ENCODE measurements at places on chromosomes 13 and 19.

- DNase-seq, result no peak
Measured at GRCh38 chr13:73069206-73069805, 10.5 kb downstream of the KLF5 start.

- DNase-seq, result no peak
Measured at GRCh38 chr19:46113726-46114125, 10.8 kb downstream of the IGFL3 start.

- no peak for DNase-seq
Measured at GRCh38 chr13:22938576-22938975, 242.2 kb upstream of the SGCG start.

GRCh38 chr13:49357694-49358093 lies 86.2 kb downstream of the CAB39L start:
- DNase-seq, result no peak

DNA sequence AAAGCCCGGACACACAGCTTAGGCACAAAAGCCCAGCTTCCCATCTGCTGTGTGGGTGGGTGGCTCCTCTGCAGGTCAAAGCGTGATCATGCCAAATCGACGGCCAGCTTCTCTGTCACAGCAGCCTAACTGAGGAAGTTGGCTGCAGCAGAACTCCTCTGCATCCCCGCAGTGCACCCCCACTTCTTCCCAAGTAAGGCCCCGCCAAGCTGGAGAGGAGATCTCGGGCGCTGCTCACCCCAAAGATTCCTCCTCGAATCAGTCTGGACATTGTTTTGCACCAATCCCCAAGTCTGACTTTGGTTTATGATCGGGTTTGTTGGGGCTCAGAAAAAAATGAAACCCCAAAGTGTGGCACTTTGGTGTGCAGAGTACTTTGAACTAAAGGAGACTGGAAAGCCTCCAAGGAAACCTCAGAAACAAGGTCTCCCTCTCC lies 19.7 kb upstream of the CPB2 start:
- no peak for DNase-seq

DNA sequence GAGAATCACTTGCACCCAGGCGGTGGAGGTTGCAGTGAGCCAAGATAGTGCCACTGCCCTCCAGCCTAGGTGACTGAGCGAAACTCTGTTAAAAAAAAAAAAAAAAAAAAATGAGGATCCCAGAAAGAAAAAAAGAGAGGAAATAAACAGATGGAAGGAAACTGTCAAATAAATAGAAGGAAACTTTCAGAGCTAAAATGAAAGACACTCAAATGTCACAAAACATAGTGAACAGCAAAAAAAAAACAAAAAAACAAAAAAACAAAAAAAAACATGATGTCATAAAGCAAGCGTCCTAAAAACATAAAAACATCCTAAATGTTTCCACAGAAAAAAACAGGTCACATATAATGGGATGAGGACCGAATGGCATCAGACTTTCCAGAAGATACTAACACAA lies 15.0 kb downstream of the MLLT1 start:
- no peak for DNase-seq

DNA sequence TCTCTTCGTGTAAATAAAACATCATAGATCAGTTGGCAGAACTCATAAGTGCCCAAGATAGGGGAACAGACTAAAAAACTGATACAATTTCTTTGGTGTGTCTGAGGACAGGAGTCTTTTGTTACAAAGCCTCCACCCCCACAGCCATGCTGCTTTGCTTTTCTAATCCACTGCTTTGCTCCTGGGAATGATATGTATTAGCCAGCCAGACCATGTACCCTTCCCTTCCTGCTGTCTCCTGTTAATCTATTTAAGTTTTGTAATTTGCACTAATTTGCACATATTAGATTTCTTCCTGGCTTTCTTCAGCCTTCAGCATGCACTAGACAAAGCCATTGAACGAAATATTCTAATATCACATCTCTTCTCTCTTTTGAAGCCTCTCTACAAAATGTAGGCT lies 130.5 kb downstream of the MAB21L1 start:
- no peak for DNase-seq

GRCh38 chr19:29212356-29212647 lies 649 bp downstream of the UQCRFS1 start:
- DNase-seq, result no peak

DNA sequence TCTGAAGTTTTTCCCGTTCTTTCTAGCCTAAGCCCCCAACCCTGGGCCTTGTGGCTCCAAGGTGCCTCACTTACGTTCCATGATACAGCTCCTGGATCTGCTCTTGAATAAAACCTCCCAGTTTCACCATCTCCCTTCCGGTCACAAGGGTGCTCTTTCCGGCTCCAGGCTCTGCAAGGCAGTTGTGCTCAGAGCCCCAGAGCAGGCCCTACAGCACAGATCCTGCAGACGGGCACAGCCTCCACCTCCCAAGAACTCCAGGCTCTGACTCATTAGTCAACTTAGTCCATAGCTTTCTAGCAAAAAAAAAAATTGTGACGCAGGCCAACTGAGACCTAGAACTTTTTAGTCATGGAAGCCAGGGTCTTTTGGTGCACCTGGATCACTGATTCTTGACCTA lies 33.9 kb upstream of the SLC7A10 start:
- no peak for DNase-seq

GRCh38 chr19:38893341-38893771 lies 6.1 kb downstream of the SIRT2 start:
- DNase-seq, result no peak

DNA sequence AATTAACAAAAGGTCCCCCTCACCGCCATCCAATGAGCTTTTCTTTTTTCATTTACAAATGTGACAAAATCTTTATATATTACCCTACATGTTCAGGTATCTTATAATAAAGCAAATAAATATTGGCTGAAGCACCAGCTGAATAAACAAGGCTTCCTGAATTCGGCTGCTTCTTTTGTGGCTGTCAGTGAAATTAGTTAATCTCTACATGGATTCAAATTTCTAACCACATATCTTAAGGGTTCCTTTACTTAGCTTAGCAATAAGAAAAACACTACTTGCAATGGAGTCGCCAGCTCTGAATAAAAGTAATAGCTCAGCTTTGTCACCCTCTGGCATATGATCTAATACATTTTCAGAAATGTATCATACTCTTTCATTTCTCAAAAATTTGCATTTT lies 104.3 kb downstream of the CCNA1 start:
- DNase-seq, result no peak

DNA sequence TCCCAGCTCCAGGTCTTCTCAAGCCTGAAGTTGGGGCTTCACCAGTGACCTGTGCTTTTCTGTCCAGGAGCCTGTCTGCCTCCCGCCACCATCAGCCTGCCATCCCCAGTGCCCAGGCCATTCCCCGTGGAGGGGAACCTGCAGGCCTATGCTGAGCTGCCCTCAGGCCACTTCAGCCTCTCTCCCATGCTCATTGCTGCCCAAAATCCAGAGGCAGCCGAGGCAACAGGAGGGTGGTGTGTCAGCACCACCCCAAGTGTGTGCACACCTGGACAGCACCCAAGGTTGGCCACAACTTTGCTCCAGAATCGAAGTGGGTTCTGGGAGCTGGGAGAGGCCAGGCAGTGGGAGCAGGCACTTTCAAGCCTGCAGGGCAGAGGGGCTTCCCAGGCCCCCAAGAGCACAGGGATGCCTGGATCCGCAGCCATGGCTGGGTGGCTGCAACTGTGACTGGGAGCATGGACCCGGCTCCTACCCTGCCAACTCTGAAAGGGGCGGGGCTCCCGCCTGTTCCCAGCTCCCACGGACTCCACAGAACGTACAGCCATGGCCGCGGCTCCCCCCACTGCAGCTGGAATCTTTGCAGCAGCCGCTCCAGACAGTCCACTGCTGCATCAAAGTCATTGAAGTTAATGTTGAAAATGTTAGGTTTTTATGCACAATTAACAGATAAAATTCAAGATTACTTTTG lies 1747.0 kb downstream of the OLFM4 start:
- no peak for DNase-seq

DNA sequence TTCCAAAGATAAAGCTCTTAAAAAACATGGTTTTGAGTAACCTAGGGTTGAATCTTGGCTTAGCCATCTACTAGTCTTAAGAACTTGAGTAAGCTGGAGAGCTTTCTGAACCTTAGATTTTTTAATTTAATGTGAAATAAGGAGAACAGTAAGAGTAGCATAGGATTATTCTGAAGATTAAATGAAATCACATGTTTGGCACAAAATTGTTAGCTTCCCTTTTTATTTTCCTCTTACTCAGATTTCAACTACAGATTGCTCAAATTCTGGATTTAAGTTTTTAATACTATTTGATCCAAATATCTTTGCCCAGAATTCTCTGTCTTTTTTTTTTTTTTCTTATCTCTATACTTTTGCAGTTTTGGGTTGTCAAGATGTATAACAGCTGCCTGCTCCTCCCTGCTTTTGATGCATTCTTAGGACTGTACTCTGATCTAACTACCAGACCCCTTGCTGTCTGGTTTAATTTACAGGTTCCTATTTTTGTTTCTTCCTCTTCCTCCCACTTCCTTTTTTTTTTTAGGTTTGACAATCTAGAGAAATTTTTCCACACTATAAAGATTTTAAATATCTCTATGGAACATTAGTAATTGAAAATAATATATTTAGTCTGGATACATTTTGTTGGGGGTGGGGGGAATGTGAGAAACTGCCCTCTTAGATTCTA lies 12.3 kb downstream of the POMP start:
- no peak for DNase-seq

GRCh38 chr13:33953781-33954180 lies 135.8 kb downstream of the RFC3 start:
- no peak for DNase-seq

DNA sequence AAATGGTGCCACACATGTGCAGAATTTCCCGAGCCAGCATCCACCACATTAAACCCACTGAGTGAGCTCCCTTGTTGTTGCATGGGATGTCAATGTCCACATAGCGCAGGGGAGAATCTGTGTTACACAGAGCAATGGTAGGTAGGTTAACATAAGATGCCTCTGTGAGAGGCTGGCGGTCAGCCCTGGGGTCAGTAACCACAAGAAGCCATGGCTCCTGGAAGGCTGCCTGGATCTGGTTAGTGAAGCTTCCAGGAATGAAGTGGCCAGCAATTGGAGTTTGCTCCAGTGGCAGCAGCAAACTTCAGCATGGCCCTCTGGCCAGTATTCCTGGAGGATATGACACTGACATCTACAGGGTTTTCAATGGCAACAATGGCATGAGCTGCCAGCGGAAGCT lies 37.0 kb upstream of the PCDH9 start:
- DNase-seq, result no peak

- DNase-seq, result no peak
Measured at GRCh38 chr19:798415-799075, 1.3 kb downstream of the PTBP1 start.

GRCh38 chr13:96089749-96090239 lies at the start of gene HS6ST3:
Gene HS6ST3 (plus strand): TSS chr13:96090107.
- DNase-seq, result peak; percentile 69

- DNase-seq, result no peak
Measured at GRCh38 chr19:52691737-52692136, 43.1 kb downstream of the ZNF611 start.

GRCh38 chr13:98275681-98276171 lies 98.7 kb upstream of the RNF113B start:
- no peak for DNase-seq

- DNase-seq, result no peak
Measured at GRCh38 chr13:94544922-94545321, 51.0 kb downstream of the TGDS start.

- no peak for DNase-seq
Measured at GRCh38 chr19:14978161-14978776, 1.4 kb downstream of the SLC1A6 start.

GRCh38 chr19:8512115-8512967 lies 1.6 kb downstream of the ZNF414 start:
- no peak for DNase-seq

DNA sequence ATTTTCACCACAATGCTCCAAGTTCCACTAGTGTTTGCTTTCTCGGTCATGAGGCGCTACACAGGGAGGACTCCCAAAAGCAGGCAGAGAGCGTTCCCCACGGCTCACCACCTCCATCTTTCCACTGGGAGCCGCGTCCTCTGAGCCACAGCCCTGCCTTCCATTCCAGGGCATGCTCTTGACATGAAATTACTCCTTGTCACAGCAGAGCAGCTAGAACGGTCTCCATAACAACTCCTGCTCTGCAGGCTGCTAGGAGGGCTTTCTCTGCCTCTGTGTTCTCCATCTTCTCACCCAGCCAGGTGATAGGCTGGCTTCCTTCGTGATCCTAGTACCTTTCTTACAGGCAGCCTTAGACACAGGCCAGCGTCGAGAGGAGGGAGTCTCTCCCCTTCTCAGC lies 171.8 kb upstream of the UBL3 start:
- no peak for DNase-seq

DNA sequence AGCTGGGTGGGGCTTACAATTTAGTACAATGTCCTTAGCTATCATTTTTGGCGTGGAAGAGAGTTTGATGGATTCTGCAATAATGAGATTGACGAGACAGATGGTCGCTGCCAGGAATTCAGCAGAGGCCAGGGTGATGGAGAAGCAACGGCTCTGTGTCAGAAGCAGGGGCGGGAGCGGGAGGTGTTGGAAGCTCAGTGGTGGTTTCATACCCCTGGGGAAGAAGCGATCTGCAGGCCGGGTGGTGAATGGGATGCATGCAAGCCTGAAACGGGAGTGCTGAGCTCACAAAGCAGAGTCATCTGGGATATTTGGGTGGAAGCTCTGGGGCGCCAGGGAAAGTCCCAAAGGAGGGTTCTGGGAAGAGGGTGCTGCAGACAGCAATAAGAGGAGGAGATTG lies 370.8 kb downstream of the ZNF536 start:
- DNase-seq, result peak; percentile 57

DNA sequence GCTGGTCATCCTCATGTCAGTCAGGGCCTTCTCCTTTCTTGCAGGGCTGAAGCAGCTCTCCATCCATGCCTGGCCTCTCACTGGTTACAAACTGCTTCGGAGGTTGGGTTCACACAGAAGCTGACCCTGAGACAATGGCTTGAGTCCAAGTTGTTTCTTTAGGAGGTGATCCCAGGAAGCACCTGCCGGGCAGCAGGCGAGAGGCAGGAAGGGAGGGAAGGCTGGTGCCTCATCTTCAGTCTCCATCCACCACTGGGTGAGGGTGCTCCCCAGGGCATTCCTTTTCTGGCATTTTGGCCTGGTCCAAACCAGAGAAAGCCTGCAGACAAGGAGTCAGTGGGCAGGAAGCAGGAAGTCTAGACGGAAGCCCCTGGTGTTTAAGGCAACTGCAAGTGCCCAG lies 17.6 kb upstream of the SPATA13 start:
- DNase-seq, result no peak

- peak; percentile 77 for DNase-seq
Measured at GRCh38 chr13:59318320-59318930, 845.3 kb downstream of the DIAPH3 start.

DNA sequence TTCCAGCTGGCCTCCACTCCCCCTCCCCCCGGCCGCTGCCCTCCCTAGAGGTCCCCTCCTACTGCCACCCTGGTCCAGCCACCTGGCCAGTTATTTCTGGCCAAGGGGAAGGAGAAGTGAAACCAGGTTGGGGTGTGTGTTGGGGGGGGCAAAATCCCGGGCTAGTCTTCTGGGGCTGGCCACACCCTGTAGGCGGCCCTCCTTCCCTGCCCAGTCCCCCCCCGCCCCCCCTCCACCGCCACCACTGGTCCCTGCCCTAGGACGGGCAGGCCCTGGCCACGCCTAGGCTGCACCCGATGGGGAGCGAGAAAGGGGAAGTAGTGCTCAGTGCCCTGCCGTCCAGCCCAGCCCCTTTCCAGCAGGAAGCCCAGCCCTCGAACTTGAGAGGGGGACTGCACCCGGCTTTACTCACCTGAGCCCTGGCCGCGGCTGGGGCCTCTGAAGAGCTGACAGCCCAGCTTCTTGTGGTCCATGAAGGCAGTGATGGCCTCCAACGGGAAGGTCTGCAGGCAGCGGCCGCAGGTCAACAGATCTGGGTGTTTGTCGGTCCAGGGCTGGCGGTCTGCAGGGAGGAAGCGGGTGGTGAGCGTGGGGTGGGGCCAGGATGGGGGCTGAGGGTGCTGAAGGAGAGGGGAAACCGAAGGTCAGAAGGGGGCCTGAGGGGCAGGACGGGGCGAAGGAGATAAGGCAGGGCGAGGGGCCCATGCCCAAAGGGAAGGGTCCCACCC lies 813 bp downstream of the ZNF296 start:
- DNase-seq, result no peak

All from type B pancreatic cell (in vitro differentiated cells).